ENCODE measurements at places on chromosomes 4 and X.

- DNase-seq = no peak
Observed at GRCh38 chr4:101114936-101115372, 232.4 kb downstream of the PPP3CA start.

GRCh38 chrX:77167993-77168392 is 279.2 kb upstream of the FGF16 start:
- DNase-seq = no peak

DNA sequence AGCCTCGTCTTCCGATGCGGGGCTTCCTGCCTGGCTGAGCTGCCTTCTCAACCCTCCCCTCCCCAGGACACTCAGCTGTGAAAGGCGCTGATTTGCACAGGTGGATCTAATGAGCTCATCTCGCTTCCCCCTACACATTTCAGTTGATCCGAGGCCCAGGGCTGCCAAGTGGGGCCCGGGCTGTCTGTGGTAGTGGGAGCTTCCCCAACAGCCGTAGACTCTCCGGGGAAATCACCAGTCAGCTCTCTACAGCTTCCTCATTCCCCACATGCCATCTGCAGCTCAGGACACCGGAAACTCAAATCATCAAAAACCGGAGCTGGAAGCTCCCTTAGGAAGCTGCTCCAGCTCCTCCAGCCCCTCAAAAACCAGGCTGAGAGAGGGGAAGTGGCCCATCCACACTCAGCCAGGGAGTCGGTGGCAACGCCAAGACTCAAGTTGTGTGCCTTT is 56.2 kb downstream of the SMIM20 start:
- peak; percentile 59 for DNase-seq

DNA sequence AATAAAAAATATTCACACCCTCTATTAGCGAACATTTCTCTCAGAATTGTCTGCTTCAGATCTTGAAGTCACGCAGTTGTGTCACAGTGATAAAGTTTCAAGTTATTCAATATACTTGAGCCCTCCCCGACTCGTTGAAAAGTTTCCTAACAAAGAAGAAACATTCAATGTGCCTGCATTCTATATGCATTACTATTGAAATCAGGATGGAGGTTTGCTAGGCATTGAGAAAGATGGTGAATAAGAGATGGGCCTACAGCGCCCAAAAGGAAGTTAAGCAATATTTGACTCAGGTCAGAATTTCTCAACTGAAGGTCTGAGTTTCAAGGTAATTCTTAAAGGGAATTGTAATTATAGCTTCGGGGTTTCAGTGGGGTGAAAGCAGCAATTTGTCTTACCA is 6.1 kb downstream of the TCEANC start:
- no peak for DNase-seq

- DNase-seq = no peak
Observed at GRCh38 chrX:153934148-153934761, 582 bp downstream of the NAA10 start.

DNA sequence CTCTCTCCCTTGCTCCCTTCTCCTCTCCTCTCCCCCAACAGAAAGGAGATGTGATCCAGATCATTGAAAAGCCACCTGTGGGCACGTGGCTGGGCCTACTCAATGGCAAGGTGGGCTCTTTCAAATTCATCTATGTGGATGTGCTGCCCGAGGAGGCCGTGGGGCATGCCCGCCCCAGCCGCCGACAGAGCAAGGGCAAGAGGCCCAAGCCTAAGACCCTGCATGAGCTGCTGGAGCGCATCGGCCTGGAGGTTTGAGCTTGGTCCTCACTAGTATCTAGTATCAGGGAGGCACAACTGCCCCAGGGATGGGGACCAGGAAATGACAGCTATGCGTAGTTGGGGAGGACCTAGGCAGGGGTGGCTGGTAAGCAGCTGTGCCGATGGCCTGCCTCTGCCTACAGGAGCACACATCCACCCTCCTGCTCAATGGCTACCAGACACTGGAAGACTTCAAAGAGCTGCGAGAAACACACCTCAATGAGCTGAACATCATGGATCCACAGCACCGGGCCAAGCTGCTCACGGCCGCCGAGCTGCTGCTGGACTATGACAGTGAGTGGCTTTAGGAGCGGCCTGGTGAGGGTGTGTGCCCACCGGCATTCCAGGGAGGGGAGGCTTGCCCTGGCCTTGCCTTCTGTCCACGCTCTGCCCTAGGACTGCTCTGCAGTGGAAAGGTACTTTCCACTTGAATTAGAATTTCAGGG is 13.0 kb downstream of the SASH3 start:
- DNase-seq = no peak

- no peak for DNase-seq
Observed at GRCh38 chrX:54246866-54247265, 63.8 kb upstream of the FAM120C start.

DNA sequence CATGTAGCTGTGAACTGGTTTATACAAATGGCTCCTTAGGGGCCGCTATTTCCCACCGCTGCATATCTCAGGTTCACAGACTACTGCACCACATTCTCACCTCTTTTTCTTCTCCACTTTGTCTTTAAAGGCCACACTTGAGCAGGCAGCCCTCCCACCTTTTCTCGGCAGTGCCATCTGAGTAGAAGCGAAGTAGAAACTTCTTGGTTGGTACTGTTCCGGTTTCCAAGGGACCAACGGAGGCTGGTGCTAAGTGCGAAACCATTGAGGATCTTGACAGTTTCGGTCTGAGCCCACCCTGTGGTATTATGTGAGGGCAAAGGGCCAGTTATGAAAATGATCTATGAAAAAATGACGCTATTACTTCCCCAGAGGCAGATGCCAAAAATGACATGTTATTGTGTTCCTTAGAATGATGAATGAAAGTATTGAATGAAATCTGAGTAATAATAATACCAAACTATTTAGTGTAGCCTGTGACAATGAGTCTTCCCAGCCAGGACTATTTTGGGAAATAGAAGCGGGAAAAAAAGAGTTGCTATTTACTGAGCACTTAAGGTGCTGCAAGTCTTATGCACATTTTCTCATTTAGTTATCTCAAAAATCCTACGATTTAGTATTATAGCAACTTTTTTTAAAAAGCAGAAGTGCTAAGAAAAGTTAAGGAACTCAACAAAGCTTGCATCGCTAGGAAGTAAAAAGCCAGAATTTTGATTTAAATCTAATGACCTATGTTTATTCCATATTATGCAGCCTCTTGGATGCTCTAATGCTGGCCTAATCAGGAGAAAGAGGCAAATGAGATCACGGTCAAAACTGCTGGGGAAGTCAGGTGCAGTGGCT is 29.6 kb upstream of the CHRNA9 start:
- DNase-seq = no peak

DNA sequence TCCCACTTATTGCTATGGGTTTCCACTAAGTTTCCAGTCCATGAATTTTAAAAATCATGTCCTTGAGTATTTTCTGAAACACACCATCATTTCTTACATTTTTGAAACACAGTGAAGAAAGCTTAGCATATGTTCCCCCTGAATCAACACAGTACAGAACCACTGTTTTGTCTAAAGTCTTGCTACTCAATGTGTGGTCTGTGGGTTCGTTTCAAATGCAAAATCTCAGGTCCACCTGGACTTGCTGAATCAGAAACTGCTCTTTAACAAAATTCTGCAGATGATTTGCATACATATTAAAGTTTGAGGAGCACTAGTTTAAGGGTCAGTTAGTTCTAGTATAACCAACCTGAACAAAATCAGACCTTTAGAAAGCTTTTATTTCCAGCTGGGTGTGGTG is 60.4 kb downstream of the SUPT20HL2 start:
- no peak for DNase-seq

- DNase-seq = no peak
Observed at GRCh38 chr4:76562161-76562560, 127.1 kb downstream of the SHROOM3 start.

DNA sequence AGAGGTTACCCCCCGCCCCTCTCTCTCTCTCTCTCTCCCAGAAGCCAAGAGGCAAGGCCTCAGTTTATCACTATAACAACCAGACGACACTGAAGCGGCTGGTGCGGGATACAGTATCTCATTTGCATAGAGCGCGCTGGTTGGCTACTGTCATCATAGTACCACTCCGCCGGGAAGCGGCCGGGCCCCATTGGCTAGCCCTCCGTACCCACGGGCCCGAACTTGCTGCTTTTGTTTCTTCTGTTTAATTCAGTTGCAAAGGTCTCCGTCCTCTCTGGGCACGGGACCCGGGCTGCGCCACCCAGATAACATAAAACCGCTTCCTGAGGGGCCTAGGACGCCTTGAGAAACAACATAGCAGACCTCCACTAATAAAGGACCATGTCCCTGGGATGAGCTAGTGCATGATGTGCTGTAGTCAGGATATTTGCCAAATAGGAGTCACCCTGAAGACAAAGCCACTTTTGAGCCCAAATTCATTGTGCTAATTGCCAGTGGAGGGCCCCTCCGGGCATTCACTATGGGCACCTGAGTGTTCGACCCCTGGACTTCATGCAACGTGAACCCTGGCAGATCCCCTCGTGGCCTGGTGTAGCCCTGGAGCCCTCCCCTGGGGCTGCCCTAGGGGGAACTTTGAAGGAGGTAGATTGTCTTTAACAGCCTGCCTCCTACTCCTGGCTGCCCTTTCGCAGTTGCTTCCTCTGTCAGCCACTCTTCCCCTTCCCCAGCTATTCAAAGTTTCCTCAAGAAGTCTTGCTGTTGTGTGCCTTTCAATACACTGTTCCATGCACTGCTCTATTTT is at the start of gene PCYT1B:
TSS of gene PCYT1B (minus strand) at position 91 of the 802 bp plus-strand sequence. CDS start 242 bp downstream, outside the sequence.
- DNase-seq = peak; percentile 79

DNA sequence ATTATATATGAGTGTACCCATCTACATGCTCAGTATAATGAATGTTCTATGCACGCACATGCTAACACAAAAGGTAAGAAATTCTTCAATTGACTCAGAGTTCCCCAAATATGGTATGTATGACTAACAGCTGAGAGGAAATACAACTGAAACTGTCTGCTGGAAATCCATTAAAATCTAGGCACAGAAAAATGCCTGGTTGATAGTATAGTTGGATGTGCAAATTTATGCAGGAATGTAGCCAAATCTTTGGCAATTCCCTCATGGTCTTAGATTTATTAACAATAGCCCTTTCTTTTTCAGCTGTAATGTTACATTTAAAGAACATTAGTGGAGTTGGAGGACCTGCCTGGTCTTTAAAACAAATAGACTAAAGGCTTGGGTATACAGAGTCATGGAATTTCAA is 5.5 kb downstream of the CAMK2D start:
- DNase-seq = no peak

- DNase-seq = no peak
Observed at GRCh38 chrX:39439906-39440798, 638.9 kb downstream of the MID1IP1 start.

DNA sequence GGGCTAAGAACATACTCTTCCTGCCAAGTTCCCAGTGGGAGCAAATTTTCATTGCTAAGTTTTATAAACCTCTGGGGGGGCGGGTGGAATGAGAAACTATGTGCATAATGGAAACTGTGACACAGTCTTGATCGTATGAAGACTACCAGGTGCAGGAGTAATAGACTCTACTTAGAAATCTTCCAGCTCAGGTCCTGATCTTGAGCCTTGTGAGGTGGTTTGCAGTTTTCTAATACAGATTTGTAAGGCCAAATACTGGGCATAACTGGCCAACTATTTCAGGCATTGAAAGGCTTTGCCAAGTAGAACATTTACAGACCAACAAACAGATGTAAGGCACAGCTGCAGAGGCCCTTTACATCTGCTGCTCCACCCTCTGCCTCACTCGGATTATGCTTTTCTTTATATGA is 89.7 kb upstream of the CBR4 start:
- peak; percentile 72 for DNase-seq

GRCh38 chrX:100931218-100931924 is 2.7 kb upstream of the XKRX start:
- DNase-seq = no peak

GRCh38 chr4:27861802-27862201 is 1001.2 kb downstream of the STIM2 start:
- DNase-seq = no peak

GRCh38 chr4:101727238-101727637 is 63.3 kb upstream of the BANK1 start:
- no peak for DNase-seq

GRCh38 chr4:27055221-27055760 is 194.7 kb downstream of the STIM2 start:
- DNase-seq = no peak

- DNase-seq = no peak
Observed at GRCh38 chr4:147599769-147600168, 17.4 kb upstream of the TMEM184C start.

DNA sequence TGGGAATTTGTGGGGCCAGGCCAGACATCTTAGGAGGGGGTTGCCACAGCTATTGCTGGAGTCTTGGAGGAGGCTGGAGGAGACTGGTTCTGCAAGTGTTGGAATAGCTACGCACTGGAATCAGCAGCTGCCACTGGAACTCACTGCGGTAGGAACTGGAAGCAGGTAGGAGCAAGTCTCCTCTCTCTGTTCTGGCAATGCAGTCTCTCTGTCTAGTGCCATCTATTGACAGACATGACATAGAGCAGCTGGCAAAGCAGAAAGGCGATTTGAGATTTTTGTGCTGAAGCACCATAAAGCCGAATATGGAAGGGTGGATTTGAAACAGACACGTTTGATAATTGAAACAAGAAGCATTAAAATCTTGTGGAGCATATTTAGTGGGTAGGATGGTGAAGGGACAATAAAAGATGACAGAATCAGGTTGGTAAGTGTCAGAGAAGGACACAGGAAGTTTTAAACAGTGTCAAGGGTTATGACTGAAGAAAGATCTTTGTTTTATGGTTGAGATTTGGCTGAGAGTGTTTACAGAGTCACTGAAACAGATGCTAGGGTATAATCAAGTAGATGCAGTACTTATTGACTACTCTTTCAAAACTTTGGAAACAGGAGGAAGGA is 23.5 kb upstream of the SYNPO2 start:
- no peak for DNase-seq

DNA sequence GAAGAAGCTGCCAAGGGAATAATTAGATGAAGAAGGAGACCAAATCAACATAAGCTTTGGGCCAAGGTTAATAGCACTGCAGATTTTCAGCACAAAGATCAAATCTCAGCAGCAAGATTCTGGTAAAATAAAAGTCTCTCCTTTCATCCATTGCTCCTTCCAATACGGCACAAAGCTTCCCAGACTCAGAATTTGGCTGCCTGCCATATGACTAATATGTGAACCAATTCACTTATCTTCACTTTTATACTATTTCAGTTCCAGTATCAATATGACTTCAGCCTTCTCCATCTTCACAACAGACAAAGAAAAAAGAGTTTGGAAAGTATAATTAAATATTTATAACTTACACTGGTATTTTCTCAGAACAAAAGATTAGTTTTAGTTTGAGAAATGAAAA is 978.3 kb upstream of the GRID2 start:
- no peak for DNase-seq

GRCh38 chrX:104641176-104641575 is 75.2 kb downstream of the IL1RAPL2 start:
- no peak for DNase-seq

GRCh38 chr4:34417160-34417559 is 1827.2 kb downstream of the ARAP2 start:
- no peak for DNase-seq

DNA sequence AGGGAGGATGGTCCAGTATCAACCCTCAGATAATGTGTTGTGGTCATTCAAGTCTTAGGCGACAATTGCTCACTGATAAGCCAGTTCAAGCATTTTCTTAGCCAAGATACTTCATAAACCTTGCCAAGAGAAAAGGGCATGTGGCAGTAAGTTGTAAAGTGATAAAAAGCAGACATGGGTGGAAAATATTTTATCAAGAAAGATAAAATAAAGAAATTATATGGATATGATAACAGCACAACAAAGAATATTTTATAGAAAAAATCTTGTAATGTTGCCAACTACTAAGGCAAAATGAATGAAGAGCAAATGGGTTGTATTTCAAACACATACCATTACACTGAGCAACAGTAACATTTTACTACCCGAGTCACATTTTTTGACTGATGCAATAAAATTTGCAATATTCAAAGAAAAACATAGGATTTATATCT is 217.4 kb upstream of the PITX2 start:
- no peak for DNase-seq
